ENCODE measurements at places on chromosomes 6 and 20. TPM values are rescaled to one million over a fixed set of nuclear protein-coding genes. Genes with fewer than 3 reads are reported as not detected.
A peak's percentile ranks its signal among the peaks of the same experiment; 100 is the strongest.

DNA sequence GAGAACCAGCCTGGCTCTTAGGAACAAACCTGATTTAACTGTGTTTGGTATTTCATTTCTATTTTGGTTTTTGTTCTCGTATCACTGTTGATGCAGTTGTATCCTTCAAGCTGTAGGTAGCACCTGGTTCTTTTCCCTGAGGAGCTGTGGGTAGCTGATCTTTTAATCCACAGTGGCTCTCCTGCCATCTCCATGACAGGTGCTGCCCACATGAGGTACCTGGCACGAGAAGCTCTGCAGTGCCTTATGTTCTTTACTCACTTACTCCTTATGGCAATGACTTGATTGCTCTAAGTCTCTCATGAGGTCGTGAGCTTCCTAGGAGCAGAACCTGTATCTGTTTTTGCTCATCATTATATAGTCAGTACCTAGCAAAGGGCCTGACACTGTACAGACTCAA lies 74.3 kb upstream of the EMILIN3 start:
- 0 out of 2 replicates have a peak, but pooled peaks cover 6% of the 10 kb centered on the region for H3K4me1 ChIP-seq
- peaks cover 42% of the 10 kb centered on the region for H3K36me3 ChIP-seq
- no peaks in the 10 kb centered on the region for H3K27me3 ChIP-seq
- no peak overlapping the region for H3K27ac ChIP-seq
- H3K4me3 ChIP-seq, result no peak overlapping the region

GRCh38 chr6:16103722-16104121 lies 25.2 kb upstream of the MYLIP start:
- DNase-seq, result no peak
- no peak overlapping the region for H3K4me3 ChIP-seq
- no peaks in the 10 kb centered on the region for H3K36me3 ChIP-seq
- peaks cover 18% of the 10 kb centered on the region for H3K27me3 ChIP-seq
- no peak overlapping the region for H3K27ac ChIP-seq

- H3K4me1 ChIP-seq, result peaks cover 55% of the 10 kb centered on the region
- peak; percentile 56 for DNase-seq
- H3K27ac ChIP-seq, result peak overlapping the region; percentile 58
- peak overlapping the region; percentile 17 for H3K4me3 ChIP-seq
- no peaks in the 10 kb centered on the region for H3K36me3 ChIP-seq
- H3K27me3 ChIP-seq, result no peaks in the 10 kb centered on the region
Observed at GRCh38 chr6:139982652-139983295, 608.3 kb upstream of the CITED2 start.

DNA sequence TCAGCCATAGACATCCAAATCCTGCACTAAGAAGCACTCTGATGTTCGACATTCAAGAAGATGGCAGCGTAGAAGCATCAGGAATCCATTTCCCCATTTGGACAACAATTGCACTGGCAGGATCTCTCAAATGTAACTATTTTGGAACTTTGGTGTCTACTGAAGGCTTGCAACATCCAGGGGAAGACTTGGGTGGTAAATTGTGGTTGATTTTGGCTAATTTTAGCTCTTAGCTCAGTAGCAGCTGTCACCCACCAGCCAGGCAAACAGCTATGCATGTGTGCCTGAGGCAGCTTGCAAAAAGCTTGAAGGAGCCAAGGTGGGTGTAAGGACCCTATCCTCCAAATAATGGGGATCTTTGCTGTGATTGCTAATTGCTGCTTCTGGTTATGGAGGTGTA lies 35.1 kb upstream of the PPP1R3G start:
- H3K27me3 ChIP-seq, result no peaks in the 10 kb centered on the region
- H3K36me3 ChIP-seq, result no peaks in the 10 kb centered on the region
- peaks cover 18% of the 10 kb centered on the region for H3K4me1 ChIP-seq
- no peak for DNase-seq

DNA sequence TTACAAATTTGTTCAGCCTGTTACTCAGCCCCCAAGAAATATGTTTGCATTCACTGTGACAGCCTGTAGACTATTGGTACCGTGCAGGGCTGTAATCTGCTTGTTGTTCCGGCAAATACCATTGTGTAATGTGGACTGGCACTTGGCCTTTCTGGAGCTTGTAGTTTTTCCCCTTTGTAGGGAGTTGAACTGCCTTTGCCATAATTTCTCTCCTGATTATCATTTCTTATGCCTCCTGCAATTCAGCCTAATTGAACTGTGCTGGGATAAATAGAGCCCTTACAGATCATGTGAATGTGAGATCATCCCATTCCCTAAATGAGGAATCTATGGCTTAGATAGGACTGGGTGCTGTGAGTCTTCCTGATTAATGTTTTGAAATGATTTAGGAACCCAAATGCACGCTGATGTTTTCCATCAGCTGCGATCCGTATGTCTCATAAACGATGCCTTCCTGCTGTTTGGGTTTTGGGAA lies 185.1 kb downstream of the JARID2 start:
- H3K4me3 ChIP-seq, result peak overlapping the region; percentile 63
- peak; percentile 52 for DNase-seq
- no peaks in the 10 kb centered on the region for H3K27me3 ChIP-seq
- peaks cover 57% of the 10 kb centered on the region for H3K4me1 ChIP-seq
- H3K36me3 ChIP-seq, result no peaks in the 10 kb centered on the region
- peak overlapping the region; percentile 73 for H3K27ac ChIP-seq

MCHR2 gene
- not detected for total RNA-seq

ZKSCAN4 gene
- total RNA-seq, result 4.2 TPM

Data from GM23248 (cell line).